GM04503 (cell line): ENCODE measurements at places on chromosomes 3 and 15.

GRCh38 chr3:135109681-135110080 is 314.6 kb downstream of the EPHB1 start:
- DNase-seq, result no peak

- DNase-seq, result no peak
Measured at GRCh38 chr15:44738340-44738984, 2.1 kb downstream of the TRIM69 start.

DNA sequence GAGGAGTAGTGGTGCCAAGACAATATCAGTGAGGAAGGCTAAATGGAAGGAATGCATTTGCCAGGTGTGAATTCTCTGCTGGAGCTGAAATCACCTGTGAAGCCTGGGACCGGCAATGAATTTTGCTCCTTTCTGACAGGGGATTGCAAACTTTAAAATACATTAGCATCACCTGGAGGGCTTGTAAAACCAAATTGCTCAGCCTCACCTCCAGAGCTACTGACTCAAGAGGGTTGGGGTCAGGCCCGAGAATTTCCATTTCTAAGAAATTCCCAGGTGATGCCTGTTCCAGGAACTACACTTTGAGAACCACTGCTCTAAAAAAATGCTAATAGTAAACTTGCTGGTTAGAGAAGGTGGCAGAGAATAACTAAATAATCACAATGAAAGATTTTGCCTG is 445.6 kb upstream of the RBMS3 start:
- DNase-seq, result no peak

- DNase-seq, result no peak
Measured at GRCh38 chr3:99634881-99635280, 3.5 kb upstream of the COL8A1 start.

- DNase-seq, result no peak
Measured at GRCh38 chr15:88800738-88801137, 2.5 kb upstream of the ACAN start.
